ENCODE measurements at places on chromosomes 3 and 15.

GRCh38 chr15:60221356-60221755 is 176.4 kb downstream of the ANXA2 start:
- no peak for DNase-seq

DNA sequence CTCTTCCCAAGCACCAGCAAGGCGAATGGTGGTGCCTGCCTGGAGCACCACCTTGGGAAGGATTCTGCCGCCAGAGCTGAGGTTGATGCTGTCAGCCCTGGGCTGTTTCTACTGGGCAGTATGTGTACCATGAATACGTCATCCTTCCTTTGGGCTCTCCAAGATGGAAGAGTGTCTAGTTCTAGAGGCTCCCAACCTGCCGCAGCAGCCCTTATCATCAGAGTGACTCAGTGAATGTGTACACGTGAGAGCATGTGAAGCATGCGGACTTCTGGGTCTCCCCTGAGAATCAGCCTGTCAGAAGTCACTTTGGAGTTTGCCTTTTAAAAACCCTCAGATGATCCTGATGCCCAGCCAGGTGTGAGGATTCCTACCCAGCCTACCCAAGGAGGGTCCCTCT is 20.9 kb downstream of the PLA2G4D start:
- no peak for DNase-seq

- no peak for DNase-seq
Observed at GRCh38 chr3:177144922-177145321, 52.4 kb downstream of the TBL1XR1 start.

DNA sequence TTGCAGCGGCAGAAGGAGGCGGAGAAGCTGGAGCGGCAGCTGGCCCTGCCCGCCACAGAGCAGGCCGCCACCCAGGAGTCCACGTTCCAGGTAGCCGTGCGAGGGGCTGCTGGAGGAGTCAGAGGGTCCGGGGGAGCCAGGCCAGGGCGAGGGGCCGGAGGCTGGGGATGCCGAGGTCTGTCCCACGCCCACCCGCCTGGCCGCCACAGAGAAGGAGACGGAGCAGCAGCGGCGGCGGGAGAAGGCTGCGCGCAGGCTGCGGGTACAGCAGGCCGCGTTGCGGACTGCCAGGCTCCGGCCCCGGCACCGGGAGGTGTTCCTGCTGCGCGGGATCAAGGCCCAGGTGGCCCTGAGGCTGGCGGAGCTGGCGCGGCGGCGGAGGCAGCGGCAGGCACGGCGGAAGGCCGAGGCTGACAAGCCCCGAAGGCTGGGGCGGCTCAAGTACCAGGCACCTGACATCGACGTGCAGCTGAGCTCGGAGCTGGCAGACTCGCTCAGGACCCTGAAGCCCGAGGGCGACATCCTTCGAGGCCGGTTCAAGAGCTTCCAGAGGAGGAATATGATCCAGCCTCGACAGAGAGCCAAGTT is 625.0 kb downstream of the MCTP2 start:
- no peak for DNase-seq

- no peak for DNase-seq
Observed at GRCh38 chr3:104108522-104108921, 1258.2 kb upstream of the ALCAM start.

- no peak for DNase-seq
Observed at GRCh38 chr15:39690881-39691634, 91.6 kb downstream of the FSIP1 start.

DNA sequence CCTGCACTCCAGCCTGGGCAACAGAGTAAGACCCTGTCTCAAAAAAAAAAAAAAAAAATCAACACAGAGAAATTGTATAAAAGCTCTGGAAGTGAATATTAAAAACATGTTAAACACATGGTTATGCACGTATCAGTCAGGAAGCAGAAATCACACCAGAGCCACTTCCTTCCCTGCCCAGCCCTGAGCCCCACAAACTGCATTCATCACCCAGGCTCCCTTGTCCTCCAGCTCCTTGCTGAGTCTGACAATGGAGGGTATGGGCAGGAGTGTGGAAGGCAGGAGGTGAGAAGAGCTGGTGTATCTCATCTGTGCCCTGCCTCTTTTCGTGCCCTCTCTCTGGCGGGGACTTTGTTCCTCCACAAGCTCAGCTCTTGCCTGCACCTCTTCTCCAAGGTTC is 12.1 kb upstream of the LOXL1 start:
- DNase-seq: no peak

GRCh38 chr3:146020969-146021368 is 140.0 kb downstream of the PLOD2 start:
- DNase-seq: no peak

Data from nephron progenitor cell (in vitro differentiated cells).